NCI-H2081 (cell line): ENCODE measurements at places on chromosomes 6 and 20.

DNA sequence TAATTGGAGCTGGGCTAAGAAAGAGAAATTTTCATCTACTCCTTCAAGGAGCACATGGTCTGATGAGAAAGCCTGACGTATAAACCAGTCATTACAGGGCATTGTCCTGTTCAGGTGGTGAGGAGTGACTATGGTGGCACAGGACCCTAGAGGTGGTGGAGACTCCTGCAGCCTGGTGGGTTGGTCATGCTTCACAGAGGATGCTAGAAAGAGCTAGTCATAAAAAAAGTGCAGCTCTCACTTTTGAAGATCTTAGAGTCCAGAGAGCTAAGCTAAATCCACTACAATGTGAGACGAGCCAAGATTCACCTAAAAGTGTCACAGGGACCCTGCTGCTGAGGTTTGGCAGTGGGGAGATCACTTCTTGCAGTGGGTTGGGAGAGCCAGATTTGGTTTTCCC is 9.8 kb upstream of the ZNF831 start:
- no peak for DNase-seq

DNA sequence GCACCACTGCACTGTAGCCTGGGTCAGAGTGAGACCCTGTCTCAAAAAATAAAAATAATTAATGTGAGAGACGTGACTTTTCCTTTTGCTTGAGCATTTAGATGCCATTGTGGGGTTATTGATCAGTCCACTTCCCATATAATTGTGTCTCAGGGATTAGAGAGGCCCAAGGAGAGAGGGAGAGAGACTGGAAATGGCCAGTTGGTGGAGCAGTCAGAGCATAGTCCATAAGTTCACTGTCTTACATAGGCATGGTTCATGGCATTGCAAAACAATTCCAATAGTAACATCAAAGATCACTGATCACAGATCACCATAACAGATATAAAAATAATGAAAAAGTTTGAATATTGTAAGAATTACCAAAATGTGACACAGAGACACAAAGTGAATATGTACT is 15.2 kb upstream of the SDHAF4 start:
- no peak for DNase-seq

DNA sequence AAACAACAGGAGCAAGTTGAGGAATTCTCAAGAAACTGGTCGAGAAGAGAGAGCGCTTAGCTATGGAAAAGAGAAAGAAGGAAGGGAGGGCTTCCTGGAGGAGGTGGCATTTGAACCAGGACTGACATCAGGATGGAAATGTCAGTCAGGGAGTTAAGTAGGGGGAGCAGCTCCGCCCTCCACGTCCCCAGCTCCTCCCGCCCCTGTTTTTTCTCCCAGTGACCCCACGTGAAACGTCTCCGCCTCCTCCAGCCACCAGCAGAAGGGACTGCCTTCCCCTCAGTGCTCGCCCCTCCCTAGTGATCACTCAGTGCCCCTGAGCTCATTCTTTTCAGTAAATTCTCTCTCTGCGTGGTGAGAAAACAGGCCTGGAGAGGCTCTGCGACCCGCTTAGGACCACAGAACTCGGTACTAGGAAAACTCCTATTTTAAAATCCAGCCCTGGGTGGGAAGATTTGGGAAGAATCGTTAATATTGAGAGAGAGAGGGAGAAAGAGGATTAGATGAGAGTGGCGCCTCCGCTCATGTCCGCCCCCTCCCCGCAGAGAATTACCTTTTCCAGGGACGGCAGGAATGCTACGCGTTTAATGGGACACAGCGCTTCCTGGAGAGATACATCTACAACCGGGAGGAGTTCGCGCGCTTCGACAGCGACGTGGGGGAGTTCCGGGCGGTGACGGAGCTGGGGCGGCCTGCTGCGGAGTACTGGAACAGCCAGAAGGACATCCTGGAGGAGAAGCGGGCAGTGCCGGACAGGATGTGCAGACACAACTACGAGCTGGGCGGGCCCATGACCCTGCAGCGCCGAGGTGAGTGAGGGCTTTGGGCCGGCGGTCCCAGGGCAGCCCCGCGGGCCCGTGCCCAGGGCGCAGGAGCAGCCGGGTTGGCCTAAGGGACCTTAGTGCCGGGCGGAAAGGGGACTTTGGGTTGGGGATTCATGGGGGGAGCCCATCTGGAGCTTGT is 4.6 kb downstream of the HLA-DPB1 start:
- DNase-seq, result no peak

- DNase-seq, result no peak
Measured at GRCh38 chr6:36677753-36678487, 594 bp upstream of the CDKN1A start.

- no peak for DNase-seq
Measured at GRCh38 chr20:63246490-63247288, 7.6 kb downstream of the NKAIN4 start.

GRCh38 chr6:166046982-166047381 is 120.7 kb downstream of the TBXT start:
- no peak for DNase-seq

- DNase-seq, result peak; percentile 82
Measured at GRCh38 chr20:50071039-50071888, 41.7 kb downstream of the UBE2V1 start.

DNA sequence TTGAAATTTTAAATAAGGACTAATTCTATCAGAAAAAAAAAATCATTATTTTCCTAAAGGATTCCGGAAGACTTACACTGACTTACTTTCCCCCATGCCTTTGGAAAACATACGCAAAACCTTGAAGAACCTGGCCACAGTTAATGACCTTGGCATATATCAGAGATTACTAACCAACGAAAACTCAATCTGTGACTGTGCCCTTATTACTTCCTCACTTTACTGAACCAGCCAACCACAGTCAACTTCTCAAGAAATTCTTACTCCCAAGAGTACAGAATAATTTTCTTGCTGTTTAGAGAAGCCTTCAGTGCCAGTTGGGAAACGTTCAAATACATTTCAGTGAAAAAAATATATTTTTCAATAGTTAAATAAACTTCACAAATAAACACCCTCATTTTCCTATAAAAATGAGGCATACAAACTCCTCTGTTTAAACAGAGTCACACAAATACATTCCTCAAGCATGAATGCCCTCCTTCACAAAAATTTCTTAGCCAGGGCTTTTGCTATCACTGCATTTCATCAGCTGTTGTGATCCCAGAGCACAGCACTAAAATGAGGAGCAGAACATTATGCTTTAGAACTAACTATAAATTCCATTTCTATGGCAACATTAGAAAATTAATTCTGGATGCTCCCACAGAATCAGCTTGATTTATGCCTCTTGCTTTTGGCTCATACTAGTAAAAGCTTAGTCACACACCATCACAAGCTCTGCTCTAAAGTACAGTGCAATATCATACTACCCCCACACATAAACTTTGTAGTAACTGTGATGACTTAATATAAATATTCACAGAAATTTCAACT is 117.6 kb downstream of the DST start:
- DNase-seq, result no peak

GRCh38 chr6:152904678-152905077 is 78.2 kb downstream of the FBXO5 start:
- DNase-seq, result no peak

DNA sequence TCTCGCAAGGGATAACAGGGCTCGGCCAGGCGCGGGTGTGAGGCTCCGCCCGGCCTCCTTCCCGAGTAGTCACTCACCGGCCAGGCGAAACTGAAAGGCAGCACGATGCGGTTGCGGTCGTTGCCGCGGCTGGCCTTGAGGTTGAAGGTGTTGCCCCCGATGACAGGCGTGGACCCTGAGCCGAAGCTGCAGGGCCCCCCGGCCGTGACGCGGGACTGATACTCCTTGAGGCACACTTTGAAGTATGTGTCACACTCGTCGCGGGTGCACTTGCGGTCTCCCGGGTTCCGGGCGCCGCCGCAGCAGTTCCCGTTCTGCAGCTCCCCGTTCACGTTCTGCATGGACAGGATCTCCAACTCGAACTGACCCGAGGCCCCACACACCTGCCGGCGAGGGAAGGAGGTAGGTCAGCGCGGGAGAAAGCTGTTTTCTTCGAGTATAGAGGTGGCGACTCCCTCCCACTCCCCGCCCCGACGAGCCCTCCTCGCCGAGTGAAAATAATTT is 1.1 kb downstream of the JAG1 start:
- DNase-seq, result peak; percentile 43

- DNase-seq, result no peak
Measured at GRCh38 chr6:100371591-100371990, 93.1 kb downstream of the SIM1 start.

GRCh38 chr6:25332655-25333071 is 53.5 kb downstream of the CARMIL1 start:
- no peak for DNase-seq

- DNase-seq, result no peak
Measured at GRCh38 chr20:46651091-46651962, at the start of gene SLC13A3. SLC13A3 (minus strand) TSS chr20:46651459; CDS start chr20:46651421, 38 bp downstream.
